ENCODE measurements at places on chromosomes 5 and 9. TPM values are rescaled to one million over a fixed set of nuclear protein-coding genes. Genes with fewer than 3 reads are reported as not detected.

IL9 gene
- not detected for total RNA-seq

ALDH1B1 gene
- 45.7 TPM for total RNA-seq

GPSM1 gene
- total RNA-seq, result 58.2 TPM

DNA sequence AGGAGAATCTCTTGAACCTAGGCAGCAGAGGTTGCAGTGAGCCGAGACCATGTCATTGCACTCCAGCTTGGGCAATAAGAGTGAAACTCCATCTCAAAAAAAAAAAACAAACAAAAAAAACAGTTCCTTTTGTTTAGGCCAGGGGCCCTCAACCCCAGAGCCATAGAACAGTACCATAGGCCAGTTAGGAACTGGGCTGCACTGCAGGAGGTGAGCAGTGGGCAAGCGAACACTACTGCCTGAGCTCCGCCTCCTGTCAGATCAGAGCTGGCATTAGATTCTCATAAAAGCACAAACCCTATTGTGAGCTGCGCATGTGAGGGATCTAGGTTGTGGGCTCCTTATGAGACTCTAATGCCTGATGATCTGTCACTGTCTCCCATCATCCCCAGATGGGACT, 49.1 kb upstream of the SUB1 start:
- H3K4me3 ChIP-seq, result no peak overlapping the region
- H3K4me1 ChIP-seq, result peaks cover 30% of the 10 kb centered on the region
- no peak for DNase-seq
- H3K27me3 ChIP-seq, result no peaks in the 10 kb centered on the region
- no peak overlapping the region for H3K27ac ChIP-seq

GRCh38 chr5:141655020-141655419, 3.8 kb upstream of the FCHSD1 start:
- no peaks in the 10 kb centered on the region for H3K27me3 ChIP-seq
- DNase-seq, result no peak
- H3K36me3 ChIP-seq, result peaks cover 65% of the 10 kb centered on the region
- peak overlapping the region; percentile 98 for H3K27ac ChIP-seq
- no peak overlapping the region for H3K4me3 ChIP-seq

GRCh38 chr9:3730511-3730922, 204.7 kb upstream of the RFX3 start:
- no peak overlapping the region for H3K27ac ChIP-seq
- no peak overlapping the region for H3K4me3 ChIP-seq
- H3K27me3 ChIP-seq, result no peaks in the 10 kb centered on the region
- DNase-seq, result no peak
- H3K36me3 ChIP-seq, result 0 out of 2 replicates have a peak, but pooled peaks cover 4% of the 10 kb centered on the region

DNA sequence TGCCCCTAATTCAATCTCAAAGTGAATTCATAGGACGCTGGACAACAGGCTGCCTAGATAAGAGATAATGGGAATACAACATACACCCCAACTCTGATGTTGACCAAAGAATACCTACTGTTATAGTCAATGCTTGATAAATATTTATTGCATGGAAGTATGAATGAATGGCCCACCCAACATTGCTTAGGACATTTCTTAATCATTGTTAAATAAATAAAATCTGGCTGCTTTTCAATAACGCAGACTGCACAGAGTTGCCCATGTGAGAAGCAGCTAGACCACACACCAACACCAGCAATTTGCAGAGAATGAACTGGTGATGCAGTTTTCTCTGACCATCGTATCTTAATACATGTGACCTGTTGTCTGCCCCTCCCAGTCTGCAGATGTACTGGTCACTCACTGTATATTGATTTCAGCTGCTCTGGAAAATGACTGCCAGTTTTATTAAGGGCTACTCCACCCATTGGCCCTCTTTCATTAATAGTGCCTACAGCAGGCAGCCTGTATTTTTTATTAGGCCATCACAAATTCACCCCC, 236.2 kb upstream of the WWC1 start:
- no peaks in the 10 kb centered on the region for H3K36me3 ChIP-seq
- no peak overlapping the region for H3K4me3 ChIP-seq
- H3K4me1 ChIP-seq, result no peaks in the 10 kb centered on the region
- no peak for DNase-seq
- peaks cover 2% of the 10 kb centered on the region for H3K27me3 ChIP-seq

- H3K4me1 ChIP-seq, result peaks cover 48% of the 10 kb centered on the region
- no peaks in the 10 kb centered on the region for H3K36me3 ChIP-seq
- no peak overlapping the region for H3K27ac ChIP-seq
- DNase-seq, result no peak
- no peak overlapping the region for H3K4me3 ChIP-seq
- H3K27me3 ChIP-seq, result no peaks in the 10 kb centered on the region
These were observed 14.6 kb downstream of the CPEB4 start for GRCh38 chr5:173902743-173903142.

DNA sequence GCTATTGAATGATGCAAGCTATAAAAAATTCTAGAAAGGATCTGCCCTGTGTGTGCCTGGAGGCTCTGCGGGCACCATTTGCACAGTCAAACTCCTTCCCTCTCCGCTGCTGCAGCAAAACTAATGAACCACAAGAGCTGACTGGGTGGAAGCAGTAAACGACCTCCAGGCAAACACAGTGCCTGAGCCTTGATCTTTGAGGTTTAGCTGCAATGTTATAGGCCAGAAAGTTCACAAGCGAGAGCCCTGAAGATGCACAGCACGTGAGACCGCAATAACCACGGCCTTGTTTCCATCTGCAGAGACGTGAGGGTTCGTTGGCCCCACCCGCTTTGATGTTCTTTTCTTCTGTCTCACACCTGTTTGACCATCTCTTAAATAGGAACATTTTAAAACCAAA, 69.2 kb upstream of the S1PR3 start:
- H3K27me3 ChIP-seq, result peaks cover 7% of the 10 kb centered on the region
- peaks cover 5% of the 10 kb centered on the region for H3K36me3 ChIP-seq
- peaks cover 14% of the 10 kb centered on the region for H3K4me1 ChIP-seq

- no peak overlapping the region for H3K4me3 ChIP-seq
- H3K27me3 ChIP-seq, result no peaks in the 10 kb centered on the region
- no peaks in the 10 kb centered on the region for H3K4me1 ChIP-seq
- DNase-seq, result no peak
- no peak overlapping the region for H3K27ac ChIP-seq
- no peaks in the 10 kb centered on the region for H3K36me3 ChIP-seq
These were observed 759.3 kb upstream of the TYRP1 start for GRCh38 chr9:11933926-11934325.

DNA sequence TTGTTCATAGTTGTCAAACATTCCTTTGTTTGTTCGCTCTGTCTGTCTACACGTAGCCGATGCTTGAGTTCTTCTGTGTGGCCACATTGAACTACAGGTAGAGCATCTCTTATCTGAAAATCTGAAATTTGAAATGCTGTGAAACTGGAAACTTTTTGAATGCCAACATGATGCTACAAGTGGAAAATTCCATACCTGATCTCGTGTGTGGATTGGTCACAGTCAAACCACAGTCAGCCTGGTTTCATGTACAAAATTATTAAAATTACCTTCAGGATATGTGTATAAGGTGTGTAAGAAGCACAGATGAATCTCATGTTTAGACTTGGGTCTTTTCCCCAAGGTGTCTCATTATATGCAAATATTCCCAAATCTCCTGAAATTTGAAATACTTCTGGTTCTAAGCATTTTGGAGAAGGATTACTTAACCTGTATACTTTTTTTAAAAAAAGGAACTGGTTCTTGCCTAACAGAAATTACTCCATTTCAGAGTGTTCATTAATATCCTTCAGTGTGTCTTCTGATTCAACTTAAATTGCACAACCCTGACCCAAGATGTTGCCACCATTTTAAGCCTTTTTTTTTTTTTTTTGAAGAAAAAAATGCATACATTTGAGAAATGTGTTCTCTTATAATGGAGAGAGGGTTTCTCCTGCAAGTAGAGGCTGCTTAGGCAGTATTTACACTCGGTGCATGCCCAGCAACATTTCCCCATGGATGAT, 254.3 kb downstream of the MAST4 start:
- peaks cover 4% of the 10 kb centered on the region for H3K27me3 ChIP-seq
- H3K36me3 ChIP-seq, result no peaks in the 10 kb centered on the region
- H3K4me3 ChIP-seq, result no peak overlapping the region
- H3K27ac ChIP-seq, result no peak overlapping the region

DNA sequence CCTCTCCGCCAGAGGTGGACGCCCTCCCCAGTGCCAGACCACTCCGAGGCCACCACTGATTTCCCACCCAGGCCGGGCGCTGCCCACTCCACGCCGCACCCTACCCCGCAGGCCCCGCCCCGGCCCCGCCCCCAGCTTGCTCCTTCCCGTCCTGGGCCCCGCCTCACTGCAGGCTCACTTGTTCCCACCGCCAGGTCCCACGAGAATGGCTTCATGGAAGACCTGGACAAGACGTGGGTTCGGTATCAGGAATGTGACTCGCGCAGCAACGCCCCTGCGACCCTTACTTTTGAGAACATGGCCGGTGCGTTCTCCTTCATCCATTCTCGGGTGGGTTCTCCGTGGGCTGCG, 6.5 kb downstream of the LRRC26 start:
- H3K27me3 ChIP-seq, result peaks cover 33% of the 10 kb centered on the region
- H3K27ac ChIP-seq, result no peak overlapping the region
- H3K36me3 ChIP-seq, result no peaks in the 10 kb centered on the region
- no peaks in the 10 kb centered on the region for H3K4me1 ChIP-seq
- DNase-seq, result no peak

Data from HFFc6 (cell line).